ENCODE measurements at places on chromosomes 5 and 9.

DNA sequence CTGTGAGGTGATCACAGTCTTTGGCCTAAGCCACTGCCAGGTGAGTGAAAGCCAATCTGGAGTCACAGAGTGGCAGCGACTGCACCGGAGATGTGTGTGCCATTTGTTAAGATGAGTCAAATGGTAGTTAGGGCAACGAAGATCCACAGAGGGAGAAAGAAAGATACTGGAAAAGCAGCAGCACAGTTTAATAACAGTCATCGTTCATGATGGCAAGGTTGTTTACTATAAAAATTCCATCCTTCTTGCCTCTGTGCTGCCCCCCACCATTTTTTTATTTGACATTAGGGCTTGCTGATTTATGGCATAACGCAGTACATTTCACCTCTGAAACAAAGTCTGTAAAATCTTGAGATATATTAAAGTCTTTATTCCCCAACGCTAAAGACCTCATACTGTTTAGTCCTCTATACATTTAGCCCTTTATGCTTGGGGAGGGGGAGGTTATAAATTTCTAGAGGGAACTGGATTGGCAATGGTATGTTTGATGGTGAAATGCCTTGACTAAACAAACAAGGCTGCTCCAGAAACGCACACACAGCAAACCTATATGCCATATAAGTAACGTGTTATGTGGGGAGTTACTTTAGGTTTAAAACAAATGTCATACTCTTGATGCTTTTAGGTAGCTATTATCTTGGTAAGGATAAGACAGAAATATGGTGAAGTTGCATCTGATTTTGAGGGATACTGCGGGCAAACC lies 55.8 kb upstream of the ABL1 start:
- DNase-seq: no peak

GRCh38 chr5:175610381-175610780 lies 47.5 kb upstream of the HRH2 start:
- DNase-seq: no peak

GRCh38 chr9:23408874-23409273 lies 417.2 kb downstream of the ELAVL2 start:
- no peak for DNase-seq

GRCh38 chr5:123300266-123300665 lies 122.9 kb downstream of the CEP120 start:
- no peak for DNase-seq
